ENCODE measurements at places on chromosomes 1 and 21.
A peak's percentile ranks its signal among the peaks of the same experiment; 100 is the strongest.

- DNase-seq: no peak
Observed at GRCh38 chr21:35578831-35579471, 481.4 kb downstream of the SETD4 start.

GRCh38 chr1:58539553-58539952 is 7.0 kb downstream of the OMA1 start:
- no peak for DNase-seq

- no peak for DNase-seq
Observed at GRCh38 chr1:1275836-1276235, 2.2 kb upstream of the UBE2J2 start.

- DNase-seq: no peak
Observed at GRCh38 chr1:167685844-167686243, 35.9 kb upstream of the MPZL1 start.

DNA sequence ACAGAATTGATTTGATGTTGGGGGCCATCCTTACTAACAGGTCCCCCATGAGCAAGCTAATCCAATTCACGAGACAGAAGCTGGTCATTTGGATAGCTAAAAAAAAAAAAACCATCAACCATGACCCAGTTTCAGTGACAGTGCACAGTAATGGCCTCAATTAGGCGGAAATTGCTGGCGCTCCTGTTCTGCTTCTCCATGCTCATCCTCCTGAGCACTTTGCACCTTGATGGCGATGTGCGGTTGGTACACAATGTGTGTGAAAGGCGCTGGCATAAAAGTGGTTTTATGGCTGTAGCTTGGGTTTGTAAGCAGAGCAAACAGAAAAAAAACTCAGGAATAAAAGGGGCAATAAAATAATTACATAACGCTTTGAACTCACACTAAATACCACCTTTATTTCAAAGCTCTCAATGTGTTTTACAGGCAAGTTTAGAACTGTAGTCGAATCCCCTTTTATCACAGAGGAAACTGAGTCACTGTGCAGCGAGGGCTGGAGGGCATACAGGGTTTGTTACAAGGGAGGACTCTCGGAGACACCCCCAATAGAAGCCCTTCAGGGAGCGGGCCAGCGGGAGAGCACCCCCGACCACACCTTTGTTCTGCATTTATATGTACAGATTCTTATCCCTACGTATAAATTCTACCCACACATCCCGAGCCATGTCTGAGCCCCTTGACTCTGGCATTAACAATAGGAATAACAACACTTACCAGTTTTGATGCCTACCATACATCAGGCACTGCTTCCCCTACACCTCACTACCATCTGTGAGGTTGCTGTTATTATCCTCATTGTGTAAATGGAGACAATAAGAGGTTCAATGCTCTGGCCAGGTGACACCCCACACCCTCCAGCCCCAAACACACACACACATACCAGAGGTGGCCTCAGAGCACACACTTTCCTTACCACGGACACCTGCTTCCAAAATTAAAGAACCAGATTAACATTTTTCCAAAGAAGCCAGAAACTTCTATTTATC is 213.5 kb upstream of the IRF2BP2 start:
- DNase-seq: no peak

DNA sequence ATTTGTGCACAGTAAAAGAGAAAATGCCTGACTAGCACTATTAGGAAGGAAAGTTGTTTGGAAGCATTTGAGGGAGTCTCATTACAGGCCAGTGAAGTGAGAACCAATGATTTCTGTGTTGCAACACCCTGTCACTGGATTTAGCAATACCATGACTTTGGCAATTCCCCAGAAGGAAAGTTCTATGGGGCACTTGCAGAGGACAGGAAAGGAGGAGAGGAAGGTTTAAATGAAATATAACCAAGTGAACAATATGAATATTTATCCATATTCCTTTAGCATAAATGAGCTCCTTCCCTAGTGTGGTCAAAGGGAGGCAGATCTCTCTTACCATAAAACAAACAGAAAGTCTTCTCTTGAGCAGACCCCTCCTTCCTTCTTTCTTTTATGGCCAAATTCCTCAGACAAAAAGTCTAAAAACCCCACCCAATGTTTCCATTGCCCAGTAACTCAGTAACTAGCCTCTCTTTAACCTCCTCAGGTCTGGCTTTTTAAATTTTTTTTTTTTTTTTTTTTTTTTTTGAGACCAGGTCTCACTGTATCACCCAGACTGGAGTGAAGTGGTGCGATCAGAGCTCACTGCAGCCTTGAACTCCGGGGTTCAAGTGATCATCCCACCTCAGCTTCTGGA is 5.5 kb downstream of the TLR5 start:
- DNase-seq: peak; percentile 73

GRCh38 chr1:8438489-8438888 is 120.6 kb downstream of the SLC45A1 start:
- no peak for DNase-seq

GRCh38 chr1:36116901-36117300 is 8.1 kb downstream of the COL8A2 start:
- no peak for DNase-seq

DNA sequence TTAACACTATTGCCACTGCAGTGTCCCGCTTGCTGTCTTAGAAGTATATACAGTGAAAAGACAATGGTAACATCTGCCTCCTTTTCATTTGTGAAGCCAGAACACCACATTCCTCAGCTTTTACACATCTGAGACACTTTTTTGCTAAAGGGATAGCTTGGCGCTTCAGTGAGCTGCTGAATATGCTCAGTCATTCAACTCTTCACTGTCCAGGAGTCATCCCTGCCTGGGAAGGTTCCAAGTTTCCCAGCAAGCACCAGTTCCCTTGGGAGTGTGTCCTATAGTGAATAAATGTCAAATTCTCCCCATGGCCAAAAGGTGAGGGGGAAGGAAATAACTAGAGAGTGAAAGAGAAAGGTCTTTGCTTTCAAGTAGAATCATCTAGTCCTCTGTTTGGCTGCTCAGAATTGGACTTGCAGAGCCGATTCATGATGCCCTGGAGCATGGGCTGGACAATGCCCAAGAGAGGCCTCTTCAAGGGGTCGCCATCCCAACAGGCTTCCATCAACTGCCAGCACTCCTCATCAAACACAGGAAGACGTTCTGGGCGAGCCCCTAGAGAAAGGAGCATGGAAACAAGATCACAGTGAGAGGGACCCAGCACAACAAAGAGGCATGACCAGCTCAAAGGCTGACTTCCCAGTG is 25.5 kb upstream of the RBBP5 start:
- DNase-seq: peak; percentile 80

DNA sequence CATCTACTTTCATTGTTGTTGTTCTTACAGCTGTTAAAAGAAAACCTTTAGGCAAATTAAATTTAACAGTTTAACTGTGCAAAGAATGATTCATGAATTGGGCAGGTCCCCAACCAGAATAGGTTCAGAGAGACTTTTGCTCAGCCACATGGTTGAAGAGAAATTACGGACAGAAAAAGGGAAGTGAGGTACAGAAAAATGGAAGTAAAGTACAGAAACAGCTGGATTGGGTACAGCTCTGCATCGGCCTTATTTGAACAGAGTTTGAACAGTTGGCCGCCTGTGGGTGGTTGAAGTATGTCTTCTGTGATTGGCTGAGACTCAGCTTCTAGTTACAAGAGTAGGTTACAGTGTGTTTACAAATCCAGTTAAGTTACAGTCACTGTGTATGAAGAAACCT is 210.1 kb downstream of the FGGY start:
- DNase-seq: peak; percentile 29

GRCh38 chr1:101203820-101204540 is 32.8 kb upstream of the S1PR1 start:
- peak; percentile 82 for DNase-seq

GRCh38 chr1:56954664-56955063 is 11.2 kb downstream of the C8B start:
- DNase-seq: no peak

- no peak for DNase-seq
Observed at GRCh38 chr1:68280286-68280685, 48.0 kb upstream of the WLS start.

- no peak for DNase-seq
Observed at GRCh38 chr1:209587789-209588188, 4.3 kb downstream of the CAMK1G start.

GRCh38 chr1:149844650-149845255 is 54.6 kb upstream of the BOLA1 start:
- DNase-seq: no peak

DNA sequence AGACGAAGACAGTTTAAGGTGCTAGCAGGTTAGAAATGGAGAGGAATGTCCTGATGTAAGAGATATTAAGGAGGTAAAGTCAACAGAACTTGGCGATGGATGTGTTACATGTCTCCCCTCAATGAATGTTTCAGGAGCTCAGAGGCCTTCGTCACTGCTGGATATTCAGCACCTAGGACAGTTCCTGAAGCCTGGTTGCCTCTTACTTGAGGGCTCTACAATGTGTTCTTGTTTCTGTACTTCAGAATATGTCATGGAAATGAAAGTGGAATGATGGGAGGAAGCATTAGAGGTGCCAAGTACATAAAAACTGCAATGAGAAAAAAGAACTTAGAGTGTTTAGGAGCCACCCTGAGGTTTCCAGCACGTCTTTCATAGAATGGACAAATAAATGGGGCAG is 17.7 kb downstream of the TNR start:
- no peak for DNase-seq

DNA sequence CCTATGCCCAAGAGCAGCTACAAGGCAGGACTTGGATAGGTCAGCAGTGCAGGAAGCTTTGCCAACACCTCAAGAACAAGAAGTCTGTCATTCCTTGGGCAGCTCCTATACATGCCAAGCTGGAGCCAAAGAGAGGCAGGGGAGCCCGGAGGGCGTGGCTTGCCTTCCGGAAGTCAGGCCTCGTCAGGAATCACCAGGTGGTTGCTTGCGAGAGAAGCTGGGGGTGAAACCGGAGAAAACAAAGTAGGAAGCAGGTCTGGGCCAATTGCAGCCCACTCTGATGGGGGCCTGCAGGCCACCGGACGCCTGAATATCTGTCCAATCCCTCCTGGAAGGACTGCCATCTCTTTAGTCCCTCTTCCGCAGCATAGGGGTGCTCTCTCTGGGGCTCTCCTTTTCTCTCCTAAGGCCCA is 794 bp upstream of the FAM76A start:
- no peak for DNase-seq

DNA sequence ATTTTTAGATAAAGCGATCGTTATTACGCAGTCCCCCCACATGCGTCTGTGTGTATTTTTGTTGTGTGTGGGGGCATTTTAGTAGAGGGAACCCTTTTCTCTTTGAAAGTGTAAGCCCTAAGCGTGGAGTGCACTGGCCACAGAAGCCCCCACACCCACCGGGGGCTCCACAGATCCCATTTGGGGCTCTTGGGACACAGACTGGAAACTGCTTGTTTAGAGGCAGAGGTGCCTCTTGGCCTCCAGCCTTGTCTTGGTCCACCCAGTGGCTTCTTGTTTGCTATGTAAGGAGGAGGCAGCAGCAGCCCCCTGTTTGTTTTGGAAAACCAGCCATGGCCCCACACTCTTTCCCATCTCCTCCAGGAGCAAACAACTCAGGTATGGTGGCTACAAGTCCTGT is 42.8 kb downstream of the SLC37A1 start:
- DNase-seq: no peak

DNA sequence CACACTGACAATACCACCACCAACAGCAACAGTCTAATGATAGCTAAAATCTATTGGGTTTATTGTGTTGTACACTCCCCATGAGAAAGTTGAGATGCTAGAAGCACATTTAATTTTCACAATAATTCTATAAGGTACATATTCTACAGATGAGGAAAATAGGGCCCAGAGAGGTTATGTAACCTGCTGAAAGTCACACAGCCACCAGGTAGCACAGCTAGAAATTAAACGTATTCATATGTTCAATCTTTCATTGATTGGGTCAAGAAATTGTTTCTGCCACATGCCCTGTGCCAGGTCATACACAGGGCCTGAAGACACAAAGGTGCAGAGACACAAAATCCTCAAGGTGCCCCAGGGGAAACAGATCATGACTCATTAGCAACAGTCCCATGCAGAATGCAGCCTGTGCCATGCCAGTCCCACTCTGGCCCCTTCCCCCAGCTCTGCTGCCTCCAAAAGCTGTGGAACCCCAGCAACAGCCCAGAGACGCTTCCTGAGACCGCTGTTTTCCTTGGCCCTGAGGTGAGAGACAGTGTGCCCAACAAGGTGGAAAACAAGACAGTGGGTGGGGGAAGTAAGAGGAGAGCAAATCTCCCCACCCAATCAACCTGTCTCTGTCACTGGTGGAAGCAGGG is 32.1 kb downstream of the GJA4 start:
- DNase-seq: no peak

- no peak for DNase-seq
Observed at GRCh38 chr1:26060832-26061574, 6.4 kb downstream of the TRIM63 start.

GRCh38 chr1:224433701-224434672 is 610 bp downstream of the WDR26 start:
- no peak for DNase-seq

- no peak for DNase-seq
Observed at GRCh38 chr21:28298251-28298672, 694.4 kb downstream of the LTN1 start.

- DNase-seq: peak; percentile 34
Observed at GRCh38 chr1:165116732-165117131, 239.8 kb downstream of the LMX1A start.

DNA sequence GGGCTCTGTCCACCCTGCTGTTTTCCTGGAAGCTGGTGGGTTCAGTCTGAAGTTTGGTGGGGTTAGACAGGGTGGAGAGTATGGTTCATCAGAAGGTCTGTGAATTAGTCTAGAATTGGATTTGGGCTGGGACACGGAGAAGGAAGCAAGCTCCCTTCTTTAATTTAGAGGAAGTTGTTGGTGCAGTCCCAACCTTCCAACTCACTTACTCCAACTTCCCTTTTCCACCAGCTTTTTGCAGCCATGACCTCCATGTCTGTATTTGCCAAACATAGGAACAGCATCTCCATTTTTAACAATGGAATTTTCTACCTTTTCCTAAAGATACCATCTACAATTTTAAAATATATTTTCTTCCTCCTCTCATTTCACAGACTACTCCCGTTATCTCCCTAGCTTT is 28.5 kb upstream of the PRELP start:
- no peak for DNase-seq

GRCh38 chr1:29706936-29707335 is 470.6 kb downstream of the PTPRU start:
- DNase-seq: no peak

DNA sequence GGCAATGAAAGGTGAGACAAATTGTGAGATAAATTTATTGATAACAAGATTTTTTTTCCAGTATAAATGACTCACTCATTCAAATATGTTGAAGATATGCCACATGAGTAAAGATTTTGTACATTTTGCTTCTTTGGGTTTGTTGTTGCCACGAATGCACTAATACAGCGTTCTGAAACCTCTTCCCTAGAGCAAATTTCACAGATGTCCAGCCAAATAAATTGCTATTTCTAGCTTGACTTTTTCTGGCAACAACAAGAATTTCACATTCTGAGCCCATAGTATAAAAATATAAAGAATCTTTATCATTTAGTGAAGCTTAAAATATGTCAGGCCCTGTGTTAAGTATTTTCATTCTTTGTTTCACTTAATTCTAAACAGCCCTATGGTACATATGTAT is 114.5 kb upstream of the COL24A1 start:
- no peak for DNase-seq

GRCh38 chr1:4486408-4487120 is 167.8 kb upstream of the AJAP1 start:
- DNase-seq: no peak
